Urothelium cell line (cell line): ENCODE measurements at places on chromosomes 7 and 10.

- no peak for DNase-seq
Measured at GRCh38 chr10:117249493-117250093, 8.7 kb downstream of the SLC18A2 start.

DNA sequence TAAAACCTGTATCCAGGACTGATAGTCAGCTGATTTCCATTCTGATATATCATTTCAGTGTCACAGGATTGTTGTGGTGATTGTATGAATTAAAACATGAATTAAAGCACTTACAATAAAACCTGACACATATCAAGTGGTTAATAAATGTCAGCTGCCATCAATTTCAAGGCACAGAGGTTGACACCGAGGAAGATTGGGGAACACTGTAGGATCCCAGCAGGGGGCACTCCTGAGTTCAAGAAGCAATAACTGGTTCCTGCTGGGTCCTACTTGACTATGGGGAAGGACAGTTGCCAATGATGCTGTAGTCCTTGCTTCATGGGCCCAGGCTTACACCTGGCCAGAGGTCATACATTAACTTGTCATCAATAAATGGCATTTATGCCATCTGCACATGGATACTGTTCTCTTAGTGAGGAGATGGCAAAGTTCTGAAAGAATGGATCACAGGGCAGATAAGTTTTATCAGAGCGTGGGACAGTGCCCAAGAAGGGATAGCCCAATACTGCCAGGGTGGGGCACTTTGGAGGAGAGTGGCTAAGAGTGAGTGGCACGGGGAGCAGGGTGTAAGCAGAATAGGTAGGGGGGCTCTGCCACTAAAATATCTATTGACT, 24.1 kb downstream of the FZD1 start:
- DNase-seq: peak; percentile 43

- no peak for DNase-seq
Measured at GRCh38 chr7:125383324-125383723, 453.7 kb upstream of the POT1 start.

DNA sequence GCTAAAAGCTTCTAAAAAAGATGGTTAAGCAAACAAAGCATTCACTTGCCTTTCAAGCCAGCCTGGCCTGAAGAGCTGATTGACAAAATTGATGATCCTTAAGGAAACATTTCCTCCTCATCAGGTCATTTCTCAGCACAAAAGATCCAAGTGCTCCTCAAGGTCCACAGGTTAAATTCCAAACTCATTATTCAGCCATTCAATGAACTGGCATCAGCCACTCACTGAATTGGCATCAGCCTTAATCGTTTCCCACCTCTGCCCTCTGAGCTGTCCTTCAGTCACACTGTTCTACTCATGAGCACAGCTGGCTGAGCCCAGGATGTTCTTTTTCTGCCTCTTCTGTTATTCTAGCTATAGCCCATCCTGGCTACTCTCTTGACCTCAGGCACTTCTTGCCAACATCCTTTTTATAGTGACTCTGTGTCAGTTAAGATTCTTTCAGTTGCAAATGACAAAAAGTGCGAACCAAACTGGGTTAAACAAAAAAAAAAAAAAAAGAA, 147.5 kb downstream of the RAB11FIP2 start:
- DNase-seq: no peak

- DNase-seq: no peak
Measured at GRCh38 chr7:155809332-155809946, 2.8 kb downstream of the SHH start.

DNA sequence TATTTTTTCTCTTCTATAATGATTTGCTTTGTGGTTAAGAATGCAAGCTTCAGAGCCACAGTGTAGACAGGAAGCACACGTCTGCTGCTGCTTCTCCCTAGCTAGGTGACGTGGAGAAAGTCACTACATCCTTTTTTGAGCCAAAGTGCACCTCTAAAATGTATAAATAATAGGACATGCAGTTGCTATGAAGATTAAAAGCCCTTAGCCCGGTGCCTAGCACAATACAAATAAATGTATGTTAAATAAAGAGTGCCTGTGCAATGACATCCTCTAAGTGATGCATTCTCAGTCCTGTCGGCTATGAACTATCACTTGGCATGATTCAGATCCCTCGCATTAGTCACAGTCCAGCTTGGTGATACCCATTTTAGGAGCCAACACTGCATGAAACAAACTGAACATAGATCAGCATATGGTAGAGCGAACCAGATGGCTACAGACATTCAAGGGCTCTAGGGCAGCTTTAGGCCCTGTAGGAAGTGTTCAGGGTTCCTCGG, 4.8 kb upstream of the TRDMT1 start:
- no peak for DNase-seq
